T-helper 2 cell (primary cell): ENCODE measurements at places on chromosomes 6 and 20.

DNA sequence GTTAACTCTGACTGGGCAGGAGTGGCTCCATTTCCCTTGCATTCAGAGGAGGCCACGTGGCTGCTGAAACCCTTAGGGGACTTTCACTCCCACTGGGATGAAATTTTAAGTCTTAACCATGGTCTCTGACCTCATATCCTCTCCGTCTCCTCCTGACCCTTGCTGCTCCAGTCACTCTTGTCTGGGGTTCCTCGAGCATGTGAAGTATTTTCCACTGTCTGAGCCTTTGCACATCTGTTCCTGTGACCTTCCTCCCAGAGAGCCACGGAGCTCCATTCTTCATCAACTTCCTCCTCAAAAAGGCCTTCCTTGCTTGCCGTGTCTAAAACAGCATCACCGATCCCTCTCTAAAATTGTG lies 153.0 kb upstream of the UST start:
- no peak for DNase-seq

- DNase-seq: no peak
Observed at GRCh38 chr6:25893778-25894177, 19.7 kb upstream of the SLC17A3 start.

- DNase-seq: peak; percentile 82
Observed at GRCh38 chr6:159044899-159045727, at the start of gene TAGAP. Gene TAGAP (minus strand): TSS chr6:159044991. CDS start chr6:159044146, 845 bp downstream.

GRCh38 chr20:20795721-20796120 lies 83.3 kb upstream of the RALGAPA2 start:
- DNase-seq: no peak

DNA sequence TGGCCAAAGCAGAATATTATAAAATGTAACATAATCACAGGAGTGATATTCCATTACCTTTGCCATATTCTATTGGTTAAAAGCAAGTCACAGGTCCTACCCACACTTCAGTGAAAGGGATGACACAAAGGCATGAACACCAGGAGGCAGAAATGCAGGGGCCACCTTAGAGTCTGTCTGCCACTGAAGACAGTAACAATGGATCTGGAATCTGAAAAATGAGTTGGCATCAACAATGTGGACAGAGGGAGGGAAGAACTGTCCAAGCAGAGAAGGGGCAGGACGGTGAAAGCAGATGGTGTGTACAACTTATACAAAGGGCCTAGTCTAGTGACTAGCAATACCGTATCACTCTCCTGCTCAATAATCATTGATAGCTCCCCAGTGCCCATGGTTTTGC lies 6.6 kb upstream of the LPIN3 start:
- no peak for DNase-seq

GRCh38 chr20:50317609-50318008 lies 127.0 kb downstream of the CEBPB start:
- no peak for DNase-seq

DNA sequence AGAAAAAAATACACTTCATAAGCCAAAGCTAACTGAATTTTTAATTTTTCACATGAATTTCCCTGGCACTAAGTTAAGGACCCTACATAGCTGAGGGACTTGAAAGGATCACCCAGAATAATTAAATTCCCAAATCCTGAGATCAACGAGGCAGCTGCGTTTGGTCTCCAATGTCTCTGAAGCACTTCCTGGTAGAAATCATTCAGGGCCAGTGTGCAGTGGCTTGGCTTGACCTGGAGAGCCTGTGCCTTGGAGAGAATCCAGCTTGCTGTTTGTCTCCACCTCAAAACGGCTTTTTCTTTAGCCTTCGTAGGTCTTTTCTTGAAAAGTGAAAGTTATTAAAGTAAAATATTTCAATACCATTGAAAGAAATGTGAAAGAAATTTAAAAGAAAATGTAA lies 92.4 kb downstream of the SMOC2 start:
- DNase-seq: no peak

DNA sequence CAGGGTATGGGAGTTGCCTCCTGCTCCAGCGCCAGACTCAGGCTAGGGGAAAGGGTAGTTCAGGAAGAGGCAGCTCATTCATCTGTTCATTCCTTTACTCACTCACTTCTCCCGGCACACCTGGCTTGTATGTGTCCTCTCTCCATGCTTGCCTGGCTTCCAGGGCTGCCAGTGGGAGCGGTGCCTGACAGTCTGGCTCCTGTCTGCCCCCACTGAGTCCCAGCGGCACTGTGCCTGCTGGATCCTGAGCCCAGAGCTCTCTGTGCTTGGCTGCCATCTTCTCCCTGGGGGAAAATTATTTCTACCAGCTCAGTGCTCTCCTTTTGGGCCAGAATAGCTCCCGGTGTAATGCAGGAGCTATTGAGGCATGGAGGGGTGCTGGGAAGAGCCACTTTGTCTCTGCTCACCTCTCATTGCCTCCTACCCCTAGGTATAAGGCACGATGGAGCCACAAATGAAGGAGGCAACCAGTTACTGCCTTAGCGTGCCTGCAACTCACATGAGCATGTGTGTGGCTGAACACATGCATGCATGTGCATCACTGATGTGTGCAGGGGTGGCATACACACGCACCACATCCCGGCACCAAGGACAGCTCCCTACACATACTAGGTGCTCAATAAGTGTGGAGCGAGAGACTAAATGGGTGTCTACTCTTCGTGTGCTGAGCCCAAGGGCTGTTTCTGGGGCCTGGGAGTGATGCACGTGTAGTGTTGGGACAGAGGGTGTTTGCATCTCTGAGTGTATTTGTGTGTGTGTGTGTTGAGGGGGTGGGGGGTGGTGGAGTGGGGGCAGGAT lies 46.6 kb downstream of the CDH22 start:
- DNase-seq: no peak

- no peak for DNase-seq
Observed at GRCh38 chr6:120990866-120991265, 343.4 kb downstream of the TBC1D32 start.

DNA sequence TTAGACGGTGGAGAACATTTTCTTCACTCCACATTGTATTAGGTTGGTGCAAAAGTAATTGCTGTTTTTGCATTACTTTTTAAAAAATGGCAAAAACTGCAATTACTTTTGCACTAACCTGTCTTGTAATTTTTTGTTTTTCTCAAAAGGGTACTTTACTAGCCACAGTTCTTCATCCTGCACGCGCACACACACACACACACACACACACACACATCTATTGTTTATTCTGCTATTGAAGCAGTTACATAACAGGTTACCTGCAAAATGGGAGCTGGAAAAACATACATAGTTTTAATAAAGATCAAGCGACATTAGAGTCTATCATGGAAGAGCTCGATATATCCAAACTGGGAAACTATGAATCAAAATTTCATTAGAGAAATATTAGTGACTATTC lies 235.2 kb downstream of the SIM1 start:
- no peak for DNase-seq

DNA sequence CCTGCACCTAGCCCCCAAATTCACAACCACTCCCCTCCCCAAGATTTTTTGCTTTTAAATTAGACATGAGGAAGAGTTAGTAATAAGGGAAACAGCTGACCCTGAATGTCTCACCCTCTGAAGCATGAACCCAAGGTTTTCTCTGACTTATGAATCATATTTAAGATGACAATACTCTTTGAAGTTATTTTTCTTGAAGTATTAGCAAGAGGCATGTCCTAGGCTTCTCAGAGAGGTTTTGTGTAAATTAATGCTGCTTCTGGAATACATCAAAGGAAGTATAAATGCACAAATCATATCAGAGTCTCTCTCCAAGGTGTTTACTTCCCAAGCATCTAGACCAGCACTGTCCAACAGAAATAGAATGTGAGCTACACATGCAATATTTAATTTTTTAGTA lies 408.1 kb upstream of the MARCKS start:
- DNase-seq: no peak
